Activated naive CD4-positive, alpha-beta T cell treated with Interleukin-2 at 50 U/mL for 16 hours (primary cell): ENCODE measurements at places on chromosomes 2 and 18.

- DNase-seq = no peak
Measured at GRCh38 chr2:135190799-135191198, 138.7 kb downstream of the RAB3GAP1 start.

GRCh38 chr2:20370191-20370590 lies 19.5 kb upstream of the PUM2 start:
- no peak for DNase-seq

DNA sequence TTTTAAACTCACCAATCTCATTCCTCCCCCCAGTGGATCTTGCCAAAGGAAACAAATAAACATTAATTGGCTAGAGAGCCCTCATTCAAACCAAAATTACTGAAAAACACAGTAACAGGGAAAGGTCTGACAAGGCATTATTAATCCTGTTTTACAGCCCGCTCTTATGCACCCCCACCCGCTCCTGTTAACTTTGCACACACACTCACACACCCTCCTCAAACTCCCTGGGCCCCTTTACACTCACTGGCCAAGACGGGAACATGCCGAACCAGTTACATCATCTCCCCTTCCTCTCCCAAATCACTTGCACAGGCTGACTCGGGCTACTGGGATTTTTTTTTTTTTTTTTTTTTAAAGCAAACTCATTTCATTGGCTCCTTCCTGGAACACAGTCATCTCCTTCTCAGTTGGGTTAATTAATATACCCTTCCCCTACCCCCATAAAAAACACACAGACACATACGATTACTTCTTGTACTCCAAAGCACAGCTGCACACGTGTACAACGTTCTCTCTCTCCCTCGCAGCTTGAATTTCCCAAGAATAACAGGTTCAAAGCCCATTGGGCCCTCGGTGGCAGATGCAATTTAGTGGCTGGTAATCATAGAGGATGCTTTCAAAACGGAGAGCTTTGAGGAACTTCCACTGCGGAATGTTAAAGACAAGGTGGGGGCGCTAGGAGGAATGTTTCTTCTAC lies 31.8 kb downstream of the KLF7 start:
- DNase-seq = no peak

DNA sequence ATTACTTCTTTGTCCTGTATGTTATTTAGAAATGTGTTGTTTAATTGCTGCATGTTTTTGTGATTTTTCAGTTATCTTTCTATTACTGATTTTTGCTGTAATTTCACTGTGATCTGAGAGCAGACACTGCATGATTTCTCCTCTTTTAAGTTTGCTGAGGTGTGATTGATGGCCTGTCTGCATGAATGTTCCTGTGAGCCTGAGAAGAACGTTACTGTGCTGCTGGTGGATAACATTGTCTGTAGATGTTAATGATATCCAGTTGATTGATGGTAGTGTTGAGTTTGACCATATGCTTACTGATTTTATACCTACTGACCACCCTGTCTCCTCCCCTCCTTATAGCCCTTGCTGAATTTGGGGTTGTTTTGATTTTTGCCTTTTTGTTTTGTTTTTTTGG lies 37.4 kb upstream of the KCNG2 start:
- no peak for DNase-seq

GRCh38 chr2:238401551-238401950 lies 25.2 kb upstream of the ASB1 start:
- DNase-seq = no peak

GRCh38 chr2:232228332-232228731 lies 150.2 kb upstream of the ALPP start:
- DNase-seq = no peak
